Stromal cell of bone marrow (primary cell): ENCODE measurements at places on chromosomes 11 and 22.

DNA sequence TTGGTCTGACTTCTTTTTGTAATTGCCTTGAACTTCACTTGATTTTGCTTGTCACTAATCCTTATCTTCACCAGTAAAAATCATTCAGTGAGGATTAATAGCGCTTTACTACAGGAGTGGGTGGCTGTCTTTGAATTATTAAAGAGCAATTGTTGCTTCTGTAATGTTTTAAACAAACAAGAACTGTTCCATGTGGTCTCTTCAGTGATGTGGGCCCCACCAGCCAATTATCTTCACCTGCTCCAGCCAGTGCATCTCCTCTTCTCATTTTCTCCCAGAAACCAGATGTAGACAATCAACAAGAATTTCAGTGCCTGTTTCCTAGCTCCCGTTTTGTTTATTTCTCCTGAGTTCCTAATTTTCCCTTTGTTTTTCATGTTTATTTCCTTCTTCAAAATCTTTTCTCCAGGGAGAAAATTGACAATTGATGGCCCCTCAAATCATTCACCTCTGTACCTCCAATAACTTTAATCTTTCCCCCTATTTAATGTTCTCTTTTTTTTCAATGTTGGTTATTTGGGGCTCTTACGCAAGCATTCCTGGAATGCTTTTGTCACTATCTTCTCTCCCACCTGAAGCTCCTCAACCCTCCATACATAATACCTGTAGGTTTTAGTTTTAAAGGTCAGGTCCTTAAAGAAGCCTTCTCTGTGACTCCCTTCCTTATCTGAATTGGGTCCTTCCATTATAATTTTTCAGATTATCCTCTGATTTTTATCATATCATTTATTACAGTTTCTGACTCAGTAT lies 115.1 kb downstream of the ARFGAP2 start:
- DNase-seq, result no peak

GRCh38 chr22:50724616-50725015 lies 13.4 kb upstream of the ACR start:
- no peak for DNase-seq

DNA sequence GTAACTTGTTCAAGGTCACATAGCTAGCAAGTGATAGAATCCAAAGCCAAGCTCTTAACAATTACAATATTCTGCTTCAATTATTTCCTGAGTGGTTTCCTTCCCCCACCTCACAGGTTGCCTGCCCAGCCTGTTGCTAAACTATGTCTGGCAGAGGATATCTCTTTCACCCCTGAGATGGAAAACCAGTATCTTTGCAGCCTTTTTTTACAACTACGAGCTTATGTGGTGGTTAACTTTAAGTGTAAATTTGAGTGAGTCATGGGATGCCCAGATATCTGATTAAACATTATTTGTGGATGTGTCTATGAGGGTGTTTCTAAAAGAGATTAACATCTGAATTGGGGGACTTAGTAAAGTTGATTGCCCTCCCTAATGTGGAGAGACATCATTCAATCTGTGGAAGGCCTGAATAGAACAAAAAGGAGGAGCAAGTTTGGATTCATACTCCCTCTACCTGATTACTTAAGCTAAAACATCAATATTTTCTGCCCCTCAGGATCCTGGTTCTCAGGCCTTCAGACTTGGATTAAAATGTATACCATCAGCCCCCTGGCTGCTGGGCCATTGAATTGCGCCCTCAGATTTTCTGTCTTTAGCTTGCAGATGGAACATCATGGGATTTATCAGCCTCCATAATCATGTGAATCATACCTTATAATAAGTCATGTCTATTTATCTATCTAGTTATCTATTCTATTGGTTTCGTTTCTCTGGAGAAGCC lies 911.9 kb downstream of the METTL15 start:
- no peak for DNase-seq

- no peak for DNase-seq
These were observed 936.6 kb downstream of the OPCML start for GRCh38 chr11:132595711-132596134.

GRCh38 chr11:2135648-2136201 lies 3.5 kb downstream of the IGF2 start:
- DNase-seq, result no peak

- no peak for DNase-seq
These were observed 743 bp upstream of the RCE1 start for GRCh38 chr11:66842501-66842895.

GRCh38 chr11:79095424-79095823 lies 345.4 kb downstream of the TENM4 start:
- no peak for DNase-seq

- no peak for DNase-seq
These were observed 71.2 kb upstream of the TP53AIP1 start for GRCh38 chr11:129013737-129014475.

DNA sequence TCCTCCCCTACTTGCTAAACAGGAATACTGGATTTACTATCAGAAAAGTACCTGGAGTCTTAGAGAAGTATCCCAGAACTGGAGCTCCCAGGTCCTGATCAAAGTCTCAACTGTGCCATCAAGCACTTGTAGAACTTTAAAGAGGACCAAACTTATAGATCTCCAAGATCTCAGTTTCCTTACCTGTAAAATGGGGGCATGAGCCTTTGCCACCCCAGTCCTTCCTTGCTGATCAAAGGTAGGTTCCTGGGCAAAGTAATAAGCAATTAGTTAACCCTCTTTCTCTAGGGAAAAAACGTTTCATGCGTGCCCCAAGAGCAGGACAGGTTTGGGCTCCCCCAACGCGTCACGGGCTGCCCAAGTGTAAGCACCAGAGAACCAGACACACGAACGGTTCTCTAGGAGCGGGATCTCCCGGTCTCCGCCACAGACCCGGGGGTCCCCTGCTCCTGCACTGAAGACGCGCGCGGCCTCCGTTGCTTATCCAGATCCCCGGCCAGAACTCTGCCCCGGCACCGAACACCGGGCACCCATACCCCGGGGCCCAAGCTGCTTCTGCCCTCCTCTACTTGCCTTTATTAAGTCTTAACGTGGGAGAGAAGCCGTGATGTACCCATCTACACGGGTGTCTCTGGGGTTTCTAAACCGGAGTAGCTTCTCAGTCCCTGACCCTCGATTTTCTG lies 505 bp downstream of the ZNF214 start:
- peak; percentile 9 for DNase-seq

GRCh38 chr11:14308114-14308896 lies 50.7 kb downstream of the RRAS2 start:
- DNase-seq, result peak; percentile 26
